CD14-positive monocyte (primary cell): ENCODE measurements at places on chromosomes 4 and X.

DNA sequence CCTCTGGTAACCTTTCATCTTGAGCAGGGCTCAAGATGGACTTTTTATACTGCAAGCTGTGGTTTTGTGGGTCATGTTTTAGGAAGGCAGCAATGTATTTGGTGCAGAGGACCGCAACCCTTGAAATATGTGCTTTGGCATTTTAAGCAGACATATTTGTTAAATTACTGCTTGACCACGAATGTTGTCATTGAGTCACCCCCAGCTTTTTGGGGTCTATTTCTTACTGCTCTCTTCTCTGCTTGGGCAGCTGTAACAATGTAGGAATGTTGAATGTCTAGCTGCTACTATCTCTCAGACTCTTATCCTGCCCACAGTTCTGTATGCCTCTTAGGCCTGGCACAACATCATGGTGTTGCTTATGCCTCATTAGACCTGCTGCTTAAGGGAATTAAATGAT is 6.0 kb downstream of the RBPJ start:
- no peak for DNase-seq

DNA sequence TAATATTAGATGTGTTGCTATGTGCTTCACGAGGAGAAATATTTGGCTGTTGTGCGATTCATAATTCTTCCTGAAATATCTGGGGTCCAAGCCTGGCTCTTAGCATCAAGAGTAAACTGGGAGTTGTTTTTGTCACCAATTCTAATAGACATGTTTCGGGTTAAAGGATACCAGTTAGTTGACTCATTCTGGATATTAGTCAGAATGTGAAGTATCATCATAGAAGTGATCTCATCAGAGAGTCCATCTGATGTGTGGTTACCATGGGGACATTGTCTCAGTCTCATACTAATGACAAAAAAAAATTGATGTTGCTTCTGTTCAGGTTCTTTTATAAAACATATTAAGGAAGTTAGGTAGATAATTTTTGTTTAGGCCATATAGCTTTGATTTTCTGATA is 57.2 kb upstream of the MTMR1 start:
- no peak for DNase-seq

- DNase-seq: no peak
Observed at GRCh38 chr4:165199722-165200121, 7.6 kb upstream of the KLHL2 start.

DNA sequence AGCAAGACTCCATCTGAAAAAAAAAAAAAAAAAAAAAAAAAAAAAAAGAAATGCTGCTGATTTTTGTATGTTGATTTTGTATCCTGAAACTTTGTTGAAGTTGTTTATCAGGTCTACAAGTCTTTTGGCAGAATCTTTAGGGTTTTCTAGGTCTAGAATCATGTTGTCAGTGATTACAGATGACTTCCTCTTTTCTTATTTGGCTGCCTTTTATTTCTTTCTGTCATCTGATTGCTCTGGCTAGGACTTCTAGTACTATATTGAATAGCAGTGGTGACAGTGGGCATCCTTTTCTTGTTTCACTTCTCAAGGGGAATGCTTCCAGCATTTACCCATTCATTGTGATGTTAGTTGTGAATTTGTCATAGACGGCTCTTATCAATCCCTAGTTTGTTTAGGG is 334.4 kb downstream of the SPRY1 start:
- DNase-seq: no peak

GRCh38 chr4:56320293-56320692 is 67.0 kb downstream of the AASDH start:
- DNase-seq: no peak

- DNase-seq: no peak
Observed at GRCh38 chr4:1011666-1012033, 224 bp downstream of the FGFRL1 start.

DNA sequence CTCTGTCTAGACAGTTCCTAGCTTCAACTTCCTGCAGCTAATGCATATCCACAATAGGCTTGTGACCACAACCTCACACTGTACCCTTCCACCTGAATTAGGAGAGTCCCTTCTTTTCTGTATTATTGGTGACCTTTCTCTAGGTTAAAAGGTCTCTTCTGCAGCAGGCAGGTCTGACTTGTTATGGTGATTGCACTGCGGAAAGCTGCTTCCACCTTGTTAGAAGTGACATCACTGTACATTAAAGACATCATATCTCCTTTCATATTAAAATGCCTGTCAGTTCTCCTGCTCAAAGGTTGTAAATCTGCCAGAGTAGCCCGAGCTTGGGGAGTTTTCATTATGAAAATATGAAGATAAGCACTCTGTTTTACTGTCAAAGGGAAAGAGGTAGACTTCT is 21.5 kb upstream of the LSM6 start:
- DNase-seq: no peak

DNA sequence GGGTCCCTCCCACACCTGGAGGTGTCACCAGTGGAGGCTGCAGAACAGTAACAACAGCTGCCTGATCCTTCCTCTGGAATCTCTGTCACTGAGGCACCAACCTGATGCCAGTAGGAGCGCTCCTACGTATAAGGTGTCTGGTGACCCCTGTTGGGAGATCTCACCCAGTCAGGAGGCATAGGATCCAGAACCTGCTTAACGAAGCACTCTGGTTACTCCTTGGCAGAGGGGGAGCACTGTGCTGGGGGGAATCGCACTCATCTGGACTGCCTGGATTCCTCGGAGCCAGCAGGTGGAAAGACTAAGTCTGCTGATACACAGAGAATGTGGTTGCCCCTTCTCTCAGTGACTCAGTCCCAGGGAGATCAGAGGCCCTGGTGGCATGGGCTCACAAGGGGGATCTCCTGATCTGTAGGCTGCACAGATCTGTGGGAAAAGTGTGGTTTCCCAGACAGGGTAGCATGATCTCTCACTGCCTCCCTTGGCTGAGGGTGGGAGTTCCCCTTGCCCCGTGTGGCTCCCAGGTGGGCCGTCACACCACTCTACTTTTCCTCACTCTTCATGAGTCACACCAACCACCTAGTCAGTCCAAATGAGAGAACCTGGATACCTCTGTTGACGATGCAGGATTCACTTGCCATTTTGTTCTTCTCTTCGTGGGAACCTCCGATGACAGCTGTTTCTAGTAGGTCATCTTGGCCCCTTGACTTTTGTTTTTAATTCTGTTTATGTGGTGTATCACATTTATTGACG is 305.9 kb downstream of the IDS start:
- DNase-seq: no peak

- no peak for DNase-seq
Observed at GRCh38 chr4:86203176-86203575, 156.7 kb downstream of the MAPK10 start.

DNA sequence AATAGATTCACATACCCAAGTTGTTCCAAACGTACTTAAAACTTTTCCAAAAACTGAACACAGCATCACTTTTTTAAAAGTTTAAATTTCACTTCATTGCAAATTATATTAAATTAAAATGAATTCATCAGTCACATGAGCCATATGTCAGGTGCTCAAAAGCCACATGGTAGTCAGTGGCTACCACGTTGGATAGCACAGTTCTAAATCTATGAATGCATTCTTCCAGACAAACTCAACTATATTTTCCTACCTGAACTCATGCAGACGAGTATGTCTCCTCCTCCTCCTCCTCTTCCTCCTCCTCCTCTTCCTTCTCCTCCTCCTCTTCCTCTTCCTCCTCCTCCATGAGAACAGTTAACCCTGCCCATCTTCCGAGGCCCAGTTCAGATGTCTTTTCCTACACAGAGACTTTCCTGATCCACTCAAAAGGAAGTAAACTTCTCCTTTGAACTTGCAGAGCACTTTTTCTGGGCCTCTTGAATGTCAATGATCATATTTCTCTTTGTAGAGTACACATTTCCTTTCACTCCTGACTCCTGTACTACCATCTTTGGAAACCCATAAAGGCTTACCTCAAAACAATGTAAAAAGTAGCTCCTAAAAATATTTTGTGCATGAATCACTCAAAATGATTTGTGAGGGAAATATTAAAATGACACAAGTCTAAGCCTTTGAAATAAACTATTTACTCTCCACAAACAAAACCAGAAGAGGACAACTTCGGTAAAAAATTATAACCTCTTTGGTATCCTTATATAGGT is 172.6 kb downstream of the AMELX start:
- no peak for DNase-seq

- DNase-seq: no peak
Observed at GRCh38 chr4:157185363-157185762, 35.2 kb upstream of the GRIA2 start.

- no peak for DNase-seq
Observed at GRCh38 chr4:100540131-100540530, 22.3 kb upstream of the EMCN start.

- no peak for DNase-seq
Observed at GRCh38 chr4:25638221-25638601, 17.4 kb upstream of the SLC34A2 start.

DNA sequence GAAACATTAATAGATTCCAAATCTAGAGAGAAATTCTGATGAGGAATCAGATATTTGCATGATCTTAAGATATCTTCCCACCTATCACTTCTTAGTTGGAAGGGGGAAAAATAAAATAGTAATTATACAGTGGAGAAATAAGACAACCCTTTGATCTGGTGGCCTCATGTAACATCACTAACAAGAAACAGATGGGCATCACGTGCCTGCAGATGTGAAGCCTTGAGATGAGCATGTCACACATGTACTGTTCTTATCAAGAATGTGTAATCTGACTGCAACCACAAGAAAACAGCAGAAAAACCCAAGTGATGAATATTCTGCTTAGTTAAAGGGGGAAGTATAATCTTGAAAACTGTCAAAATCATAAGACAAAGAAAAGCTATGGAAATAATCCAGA is 31.4 kb upstream of the NKX6-1 start:
- no peak for DNase-seq

DNA sequence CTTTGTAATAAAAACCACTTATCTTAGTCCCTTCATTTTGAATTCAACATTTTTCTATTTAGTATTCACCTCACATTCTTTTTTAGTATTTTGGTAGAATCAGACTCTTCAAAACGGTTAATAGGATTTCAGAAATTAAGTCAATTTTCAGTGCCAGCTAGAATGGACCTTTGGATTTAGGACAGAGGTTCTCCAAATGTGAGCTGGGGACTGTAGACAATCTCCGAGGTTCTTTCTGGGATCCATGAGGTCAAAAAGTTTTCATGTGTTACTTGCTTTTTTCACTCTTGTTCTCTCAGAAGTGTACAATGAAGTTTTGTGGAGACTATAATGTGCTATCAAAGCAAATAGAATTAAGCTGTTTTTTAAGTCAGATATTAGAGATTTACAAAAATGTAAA is 2.3 kb upstream of the UGDH start:
- no peak for DNase-seq

- DNase-seq: no peak
Observed at GRCh38 chr4:5773271-5773555, 62.2 kb downstream of the EVC start.

DNA sequence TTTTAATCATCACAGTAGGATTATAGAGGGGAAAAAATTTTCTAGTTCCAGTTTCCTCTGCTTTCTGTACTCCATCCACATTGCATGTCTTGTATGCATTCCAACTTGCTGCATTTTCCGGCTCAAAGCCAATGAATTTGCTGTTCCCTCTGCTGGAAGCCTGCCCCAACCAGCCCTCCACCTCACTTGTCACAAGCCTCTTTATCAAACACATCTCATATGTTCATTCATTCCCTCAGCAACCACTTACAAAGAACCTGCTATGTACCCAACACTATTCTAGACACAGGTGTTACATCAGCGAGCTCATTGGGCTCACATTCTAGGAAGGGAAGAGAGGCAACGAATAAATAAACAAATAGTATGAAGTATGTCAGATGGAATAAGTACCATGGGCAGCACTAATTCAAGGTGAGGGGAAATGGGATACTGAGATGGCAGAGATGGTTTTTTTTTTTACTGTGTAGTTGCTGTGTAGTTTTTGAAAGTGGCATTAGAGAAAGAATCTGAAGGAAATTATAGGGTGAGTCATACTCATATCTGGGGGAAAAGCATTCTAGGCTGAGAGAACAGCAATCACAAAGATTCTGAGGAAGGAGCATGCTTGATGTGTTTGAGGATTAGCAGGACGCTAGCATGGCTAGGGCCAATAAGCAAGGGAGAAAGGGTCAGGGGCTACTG is 332.5 kb downstream of the PDGFC start:
- no peak for DNase-seq

DNA sequence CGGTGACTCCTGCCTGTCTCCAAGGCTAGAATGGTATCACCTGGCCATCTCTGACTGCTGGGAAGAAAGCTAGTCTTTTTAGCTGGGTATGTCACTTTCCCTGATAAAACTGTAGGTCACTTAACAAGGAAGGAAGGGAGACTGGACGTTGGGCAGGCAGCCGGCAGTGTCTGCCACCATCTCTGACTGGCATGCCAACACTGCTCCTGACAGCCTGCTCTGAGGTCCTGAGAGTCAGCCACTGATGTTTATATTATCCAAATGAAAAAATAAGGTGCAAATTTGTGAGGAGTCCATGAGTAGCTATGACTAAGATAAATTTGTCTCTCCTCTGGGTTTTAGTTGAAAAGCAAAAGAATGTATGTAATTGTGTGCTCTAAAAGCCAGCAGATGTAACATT is 77.2 kb downstream of the SNX25 start:
- no peak for DNase-seq

GRCh38 chr4:47837094-47837907 is 566 bp downstream of the CORIN start:
- DNase-seq: no peak
